ENCODE measurements at places on chromosomes 12 and 14.

DNA sequence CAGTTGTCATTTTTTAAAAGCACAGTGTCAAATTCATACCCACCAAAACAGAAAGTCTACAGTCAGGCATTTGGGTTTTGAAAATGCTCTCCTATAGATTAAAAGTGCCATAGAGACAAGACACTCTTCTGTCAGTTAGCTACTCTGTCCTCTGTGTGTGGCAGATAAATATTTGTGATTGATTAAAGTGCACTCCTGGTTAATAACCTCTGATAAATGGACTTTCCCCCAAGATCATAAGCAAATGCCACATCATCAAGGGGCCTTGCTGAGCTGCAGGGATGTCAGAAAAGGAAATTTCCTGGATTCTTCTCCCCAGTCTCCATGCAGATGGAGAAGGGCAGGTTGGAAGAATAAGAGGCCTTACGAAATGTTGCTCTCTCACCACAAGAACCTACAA, 1329.5 kb upstream of the TMEM132C start:
- no peak for DNase-seq

DNA sequence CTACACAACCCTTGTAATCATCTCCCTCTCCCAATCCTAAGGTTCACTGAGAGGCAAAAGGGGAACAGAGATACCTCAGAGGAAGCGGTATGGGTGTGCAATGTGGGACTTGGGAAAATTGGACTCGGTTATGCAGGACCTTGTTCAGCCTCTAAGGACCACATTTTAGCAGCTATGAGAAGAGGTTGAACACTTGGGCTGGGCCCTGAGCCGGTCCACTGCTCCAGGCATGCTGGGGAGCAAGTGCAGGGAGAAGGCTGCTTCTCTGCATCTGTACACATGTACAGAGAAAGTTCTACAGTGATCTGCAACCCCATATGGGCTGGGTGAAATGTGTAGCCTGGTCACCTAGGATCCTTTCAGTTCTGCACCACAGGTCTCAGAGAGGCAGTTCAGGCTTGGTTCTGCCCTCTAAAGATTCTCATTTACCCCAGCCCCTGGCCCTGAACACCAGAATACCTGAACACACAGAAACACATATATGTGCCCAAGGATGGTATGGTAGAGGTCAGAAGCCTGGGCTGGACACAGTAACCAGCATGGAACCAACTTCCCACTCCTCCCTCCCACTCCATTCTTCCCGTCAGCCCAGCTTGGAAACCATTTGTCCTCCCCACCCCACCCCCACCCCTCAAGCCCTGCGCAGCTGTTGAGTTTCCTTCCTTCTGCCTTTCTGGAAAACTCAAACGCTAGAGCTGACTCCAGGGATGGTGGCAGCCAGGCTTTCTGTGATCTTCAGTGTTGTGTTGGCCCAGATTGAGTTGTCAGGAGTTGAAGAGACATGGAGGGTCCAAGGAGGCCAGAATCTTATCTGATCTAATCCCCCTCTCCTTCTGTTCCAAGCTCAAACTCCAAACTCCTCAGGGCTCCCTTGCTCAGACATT, 10.4 kb downstream of the HOXC5 start:
- no peak for DNase-seq

DNA sequence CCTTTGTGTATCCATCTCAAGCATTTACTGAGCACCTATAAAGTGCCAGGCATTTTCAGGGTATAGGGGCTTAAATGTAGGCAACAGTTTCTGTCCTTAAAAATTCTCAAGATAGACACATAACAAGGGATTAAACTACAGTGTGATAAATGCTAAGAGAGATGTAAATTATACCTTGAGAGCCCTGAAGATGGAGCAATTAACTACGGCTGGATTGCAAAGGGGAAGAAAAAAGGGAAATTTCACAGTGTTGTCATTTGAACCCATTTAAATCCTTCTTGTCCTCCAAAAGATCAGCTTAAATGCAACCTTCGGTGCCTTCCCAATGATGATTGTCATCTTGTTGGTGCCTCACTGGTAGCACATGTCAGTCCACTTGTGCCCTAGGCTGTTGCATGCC, 11.5 kb upstream of the IL26 start:
- DNase-seq, result no peak

DNA sequence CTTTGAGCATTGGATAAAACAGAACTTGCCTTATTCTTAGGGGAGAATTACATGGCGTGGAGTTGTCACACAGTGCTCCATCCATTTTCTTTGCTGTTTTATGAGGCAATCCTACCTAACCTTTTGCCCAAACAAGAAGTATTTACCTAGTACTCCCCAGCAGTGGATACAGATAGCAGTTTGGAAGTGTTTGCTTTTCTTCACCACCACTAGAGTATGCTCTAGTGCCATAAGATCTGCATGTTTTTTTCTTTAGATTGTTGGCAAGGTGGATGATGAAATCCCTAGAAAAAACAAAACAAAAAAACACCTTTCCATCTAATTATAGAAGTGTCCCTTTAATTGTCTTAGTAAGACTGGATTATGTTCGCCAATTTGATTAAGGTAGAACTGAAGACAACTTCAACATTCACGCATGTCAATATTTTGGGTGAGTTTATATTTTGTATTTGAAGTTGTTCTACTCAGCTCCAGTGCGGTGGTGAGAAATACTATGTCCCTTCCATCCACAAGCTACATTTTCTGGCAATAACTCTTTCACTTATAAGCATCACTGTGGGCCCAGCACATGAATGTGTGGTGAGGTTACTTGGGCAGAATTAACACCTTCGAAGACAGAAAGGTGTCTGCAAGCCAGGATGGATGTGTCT, 23.6 kb upstream of the TMEM260 start:
- DNase-seq, result peak; percentile 52

- DNase-seq, result no peak
Observed at GRCh38 chr14:56813143-56813551, 2.9 kb upstream of the OTX2 start.

- no peak for DNase-seq
Observed at GRCh38 chr14:99708449-99708848, 24.4 kb downstream of the CYP46A1 start.

- no peak for DNase-seq
Observed at GRCh38 chr12:29552994-29553748, 55.7 kb upstream of the OVCH1 start.

DNA sequence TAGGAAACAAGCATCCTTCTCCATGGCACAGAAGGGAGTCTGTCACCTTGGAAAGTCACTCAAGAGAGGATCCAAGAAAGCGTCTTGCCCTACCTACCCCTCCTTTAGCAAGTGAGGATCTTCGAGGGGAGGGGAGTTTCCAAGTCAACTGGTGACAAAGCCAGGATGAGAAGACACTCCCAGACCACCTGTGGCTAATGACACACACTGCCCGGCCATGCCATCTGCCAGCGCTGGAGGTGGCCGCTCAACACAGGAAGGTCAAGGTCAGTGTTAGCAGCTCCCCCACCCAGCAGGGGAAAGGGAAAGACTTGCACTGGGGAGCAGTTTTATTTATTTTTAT, 41.3 kb downstream of the ELK3 start:
- no peak for DNase-seq

- DNase-seq, result no peak
Observed at GRCh38 chr14:86299994-86300393, 770.0 kb downstream of the FLRT2 start.

- no peak for DNase-seq
Observed at GRCh38 chr14:104036212-104036611, 49.3 kb upstream of the ASPG start.

DNA sequence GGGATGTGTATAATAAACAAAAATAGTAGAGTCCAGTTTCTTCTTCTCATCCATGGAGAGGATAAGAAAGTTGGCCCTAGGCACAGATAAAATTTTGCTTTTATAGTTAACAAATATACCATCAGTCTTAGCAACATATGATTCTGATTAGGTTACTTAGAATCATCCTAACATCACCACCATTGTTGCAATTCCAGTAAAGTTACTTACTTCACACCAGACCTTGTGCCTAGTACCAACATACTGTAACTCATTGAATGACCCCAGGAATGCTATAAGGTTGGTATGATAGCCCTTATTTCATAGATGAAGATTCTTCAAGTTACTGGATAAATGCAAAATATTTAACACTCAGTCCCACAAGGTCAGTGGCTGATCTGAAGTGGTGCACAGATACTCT, 183.8 kb upstream of the ATP2B1 start:
- no peak for DNase-seq

DNA sequence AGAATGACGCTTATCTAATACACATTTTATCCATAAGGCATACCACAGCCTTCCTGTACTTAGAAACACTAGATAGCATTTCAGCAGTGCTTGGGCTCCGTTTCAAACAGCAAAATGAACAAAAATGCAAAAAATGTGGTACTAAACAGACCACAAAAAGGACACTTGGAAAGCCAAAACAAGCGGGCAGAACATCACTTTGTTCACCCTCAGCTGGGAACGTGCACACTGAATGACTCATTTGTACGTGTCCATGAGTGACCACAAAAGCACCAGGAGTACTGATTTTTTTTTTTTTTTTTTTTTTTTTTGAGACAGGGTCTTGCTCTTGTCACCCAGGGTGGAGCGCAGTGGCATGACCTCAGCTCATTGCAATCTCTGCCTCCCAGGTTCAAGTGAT, 8.9 kb upstream of the FOXN3 start:
- peak; percentile 64 for DNase-seq

DNA sequence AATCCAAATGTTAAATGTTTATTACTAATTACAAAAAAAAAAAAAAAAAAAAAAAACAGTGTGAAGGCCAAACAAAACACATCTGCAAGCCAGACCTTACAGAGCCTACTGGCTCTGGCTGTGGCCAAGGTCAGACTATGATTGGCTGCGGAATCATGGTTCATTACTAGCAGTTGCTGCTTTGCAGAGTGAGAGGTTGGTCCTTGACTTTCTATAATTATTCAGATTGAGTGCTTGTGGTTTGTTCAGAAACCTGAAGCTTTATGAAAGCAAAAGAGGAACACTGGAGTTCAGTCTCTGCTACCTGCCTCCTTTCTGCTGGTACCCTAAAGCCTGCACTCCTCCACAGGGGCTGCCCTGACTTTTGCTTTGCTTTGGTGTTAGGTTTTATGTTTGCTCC, 550.9 kb downstream of the BCL11B start:
- DNase-seq, result no peak

GRCh38 chr12:29152223-29152868, 3.3 kb downstream of the FAR2 start:
- no peak for DNase-seq

DNA sequence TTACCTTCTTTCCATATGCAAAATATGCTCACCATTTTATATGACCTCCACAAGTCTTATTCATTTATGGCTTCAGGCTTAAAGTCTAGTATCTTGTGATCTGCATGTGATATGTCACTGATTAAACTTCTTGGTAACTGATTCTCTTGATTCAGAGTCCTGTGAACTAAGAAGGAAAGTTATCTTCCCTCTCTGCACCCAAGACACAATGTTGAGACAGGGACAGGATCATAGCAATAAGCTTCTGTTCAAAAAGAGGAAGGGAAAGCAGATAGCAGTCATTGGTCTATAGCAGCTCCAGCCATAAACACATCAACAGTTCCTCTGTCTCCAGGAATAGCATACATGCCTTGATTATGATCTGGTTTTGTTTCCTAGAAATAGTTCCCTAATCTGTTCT, 103.1 kb downstream of the UNC79 start:
- DNase-seq, result no peak

- no peak for DNase-seq
Observed at GRCh38 chr12:106769078-106769477, 5.4 kb upstream of the RIC8B start.

DNA sequence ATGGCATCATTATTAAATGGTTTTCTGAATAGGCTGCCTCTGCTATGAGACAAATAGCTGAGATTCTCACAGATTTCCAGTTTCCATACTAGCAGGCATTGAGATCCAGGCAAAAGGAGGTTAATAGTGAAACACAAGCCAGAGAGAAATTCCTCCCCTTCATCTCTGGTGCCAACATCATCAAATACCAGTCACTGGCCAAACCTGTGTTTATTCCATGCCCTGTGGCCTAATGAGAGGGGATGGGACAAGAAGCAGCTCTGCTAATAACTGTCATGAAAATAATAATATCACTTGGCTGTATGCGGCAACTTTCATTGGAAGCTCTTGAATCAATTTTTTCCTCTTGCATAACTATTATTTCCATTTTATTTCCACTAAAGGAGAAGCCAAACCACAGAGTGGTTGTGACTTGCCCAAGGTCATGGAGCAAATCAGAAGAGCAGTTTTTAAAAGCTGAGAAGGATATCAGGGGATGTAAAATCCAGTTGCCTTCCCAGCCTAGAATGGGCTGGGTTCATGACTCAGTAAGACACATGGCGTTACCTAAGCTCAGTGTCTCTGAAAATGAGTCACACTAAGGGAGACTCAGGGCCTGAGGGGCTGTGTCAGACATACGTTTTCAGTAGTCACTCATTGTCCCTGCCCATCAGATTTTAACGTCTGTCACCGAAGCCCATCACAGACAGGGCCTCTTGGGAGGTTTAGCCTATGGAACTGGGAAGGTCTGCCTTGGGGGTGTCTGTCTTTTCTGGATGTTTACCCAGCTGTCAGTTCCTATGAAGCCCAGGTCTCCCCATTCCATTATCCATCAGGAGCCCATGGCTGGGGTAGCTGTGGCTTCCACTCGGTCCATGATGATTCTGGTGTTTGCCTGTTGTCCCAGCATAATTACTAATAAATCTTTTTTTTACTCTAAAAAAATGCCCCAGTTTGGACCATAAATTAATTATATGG, 208.8 kb upstream of the EEA1 start:
- DNase-seq, result peak; percentile 90

DNA sequence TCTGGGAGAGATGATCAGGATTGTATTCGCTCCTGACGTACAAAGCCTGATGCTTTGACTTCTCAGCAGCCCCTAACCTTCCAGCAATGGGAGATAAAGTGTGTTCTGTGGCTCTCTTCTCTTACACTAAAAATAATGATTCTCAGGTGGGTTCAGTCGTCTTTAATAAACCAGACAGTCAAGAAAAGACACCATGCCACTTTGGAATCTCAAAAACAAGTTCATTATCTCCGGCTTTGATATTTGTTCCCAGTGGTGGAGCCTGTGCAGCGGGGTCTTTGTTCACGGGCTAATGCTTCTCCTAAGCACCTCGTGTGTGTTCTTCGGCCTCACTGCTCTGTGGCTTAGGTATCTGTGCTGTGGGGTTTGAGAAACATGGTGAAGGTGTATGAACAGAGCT, 1.6 kb downstream of the ACVR1B start:
- DNase-seq, result no peak

- peak; percentile 16 for DNase-seq
Observed at GRCh38 chr12:57983146-57983857, 41.9 kb downstream of the ATP23 start.

DNA sequence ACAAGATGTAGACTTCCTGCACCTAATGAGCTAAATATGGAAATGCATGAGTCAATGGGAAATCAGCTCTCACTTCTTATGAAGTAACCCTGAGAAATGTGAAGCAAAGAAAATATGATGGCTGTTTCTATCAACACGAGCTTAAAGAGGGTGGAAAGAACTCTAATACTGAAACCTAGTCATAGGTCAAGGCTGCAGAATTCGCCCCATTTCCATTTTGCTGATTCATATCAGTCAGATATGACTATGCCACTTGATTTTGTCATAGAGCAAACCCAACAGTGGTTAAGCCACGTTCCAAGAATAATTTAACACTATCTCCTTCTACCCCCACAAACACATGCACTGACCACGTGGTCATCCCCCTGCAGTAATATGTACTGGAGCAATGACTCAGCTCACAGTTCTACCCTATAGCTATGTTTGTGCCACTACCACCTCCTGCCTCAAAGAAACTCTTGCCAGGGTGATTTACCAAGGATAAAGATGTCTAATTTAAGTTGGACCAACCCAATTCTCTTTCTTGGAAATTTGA, 157.5 kb downstream of the TMTC3 start:
- DNase-seq, result peak; percentile 64

- no peak for DNase-seq
Observed at GRCh38 chr12:106739815-106740530, 34.5 kb upstream of the RIC8B start.
